ENCODE measurements at places on chromosomes 16 and 17. TPM values are rescaled to one million over a fixed set of nuclear protein-coding genes. Genes with fewer than 3 reads are reported as not detected.

DNA sequence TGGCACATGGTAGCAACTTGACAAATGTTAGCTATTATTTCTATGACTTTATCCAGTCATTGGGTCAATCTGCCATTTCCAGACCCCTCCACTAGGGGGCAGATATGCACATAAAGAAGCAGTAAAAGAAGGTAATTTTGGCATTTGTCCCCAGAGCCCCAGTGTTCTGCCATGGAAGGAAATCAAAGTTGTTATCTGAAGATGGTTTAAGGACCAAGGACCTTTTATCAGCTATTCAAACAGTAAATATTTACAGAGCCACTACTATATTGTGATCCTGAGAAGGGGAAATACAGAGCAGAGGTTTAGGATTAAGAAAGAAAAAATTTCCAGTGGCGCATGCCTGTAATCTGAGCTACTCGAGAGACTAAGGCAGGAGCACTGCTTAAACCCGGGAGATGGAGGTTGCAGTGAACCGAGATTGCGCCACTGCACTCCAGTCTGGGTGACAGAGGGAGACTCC lies 20.0 kb downstream of the TRAF4 start:
- peaks cover 11% of the 10 kb centered on the region for H3K36me3 ChIP-seq
- no peaks in the 10 kb centered on the region for H3K27me3 ChIP-seq
- peak; percentile 91 for DNase-seq
- no peak overlapping the region for H3K27ac ChIP-seq
- H3K4me3 ChIP-seq, result no peak overlapping the region

DNA sequence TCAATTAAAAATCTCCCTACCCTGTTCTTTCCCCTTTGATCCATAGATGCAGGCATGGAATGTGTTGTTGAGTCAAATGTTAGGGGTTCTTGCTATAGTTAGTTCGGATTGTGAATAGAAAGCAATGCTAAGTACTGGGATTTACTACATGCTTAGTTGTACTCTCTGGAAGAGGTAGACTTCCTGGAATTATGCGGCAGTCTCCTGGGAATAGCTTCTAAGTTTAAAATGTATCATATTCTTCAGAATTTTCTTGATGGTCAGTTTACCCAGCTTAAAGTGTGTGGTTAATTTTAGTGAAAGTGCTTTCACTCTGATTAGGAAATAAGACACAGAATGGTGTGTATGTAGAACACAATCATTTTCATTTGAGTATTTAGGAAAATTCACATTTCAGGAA lies 3.5 kb downstream of the CLTC start:
- no peaks in the 10 kb centered on the region for H3K36me3 ChIP-seq
- H3K4me3 ChIP-seq, result peak overlapping the region; percentile 12
- no peak for DNase-seq
- no peaks in the 10 kb centered on the region for H3K27me3 ChIP-seq
- H3K27ac ChIP-seq, result peak overlapping the region; percentile 48

- H3K27ac ChIP-seq, result no peak overlapping the region
- DNase-seq, result no peak
- H3K36me3 ChIP-seq, result no peaks in the 10 kb centered on the region
- no peak overlapping the region for H3K4me3 ChIP-seq
- H3K27me3 ChIP-seq, result no peaks in the 10 kb centered on the region
- H3K4me1 ChIP-seq, result no peaks in the 10 kb centered on the region
These were observed 230.8 kb downstream of the TANC2 start for GRCh38 chr17:63196772-63197335.

GRCh38 chr16:83771306-83771942 lies 36.4 kb upstream of the HSBP1 start:
- DNase-seq, result peak; percentile 69
- H3K36me3 ChIP-seq, result no peaks in the 10 kb centered on the region
- peaks cover 3% of the 10 kb centered on the region for H3K4me1 ChIP-seq
- no peak overlapping the region for H3K4me3 ChIP-seq
- no peak overlapping the region for H3K27ac ChIP-seq

DNA sequence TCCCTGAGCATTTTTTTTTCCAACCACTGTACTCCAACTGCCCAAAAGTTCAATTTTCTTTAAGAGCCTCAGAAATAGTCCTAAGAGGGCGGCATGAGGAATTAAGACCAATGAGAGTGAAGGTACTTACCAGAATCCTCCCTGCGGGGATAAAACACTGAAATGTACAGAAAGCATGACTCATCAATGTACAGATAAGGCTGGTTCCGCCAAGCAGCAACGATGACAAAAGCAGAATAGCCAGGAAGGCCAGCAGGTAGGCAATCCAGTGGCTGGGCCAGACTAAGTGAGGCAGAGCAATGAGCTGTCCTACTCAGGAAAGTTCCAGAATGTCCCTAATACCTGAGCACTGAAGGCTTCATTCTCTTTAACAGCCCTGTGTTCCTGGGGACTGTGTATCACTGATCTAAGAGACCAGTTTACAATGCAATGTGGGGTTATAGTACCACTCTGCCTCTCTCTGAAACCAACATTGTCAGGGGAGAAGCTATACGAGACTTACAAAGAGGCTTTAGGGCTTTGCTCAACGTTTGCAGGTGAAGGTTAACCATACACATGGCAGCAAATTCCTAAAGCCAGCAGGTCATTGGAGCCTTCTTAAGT lies 11.0 kb upstream of the GPR139 start:
- no peak overlapping the region for H3K27ac ChIP-seq
- H3K27me3 ChIP-seq, result no peaks in the 10 kb centered on the region
- no peak for DNase-seq
- H3K4me3 ChIP-seq, result no peak overlapping the region

- no peaks in the 10 kb centered on the region for H3K27me3 ChIP-seq
- no peak overlapping the region for H3K4me3 ChIP-seq
- H3K36me3 ChIP-seq, result no peaks in the 10 kb centered on the region
- peak; percentile 91 for DNase-seq
These were observed 5.5 kb upstream of the RHBDF2 start for GRCh38 chr17:76506408-76507345.

- peak overlapping the region; percentile 26 for H3K27ac ChIP-seq
- no peaks in the 10 kb centered on the region for H3K36me3 ChIP-seq
- no peak for DNase-seq
- H3K4me1 ChIP-seq, result peaks cover 47% of the 10 kb centered on the region
These were observed 6.5 kb downstream of the NFATC3 start for GRCh38 chr16:68091380-68092261.

GRCh38 chr17:51702963-51703360 lies 442.6 kb downstream of the UTP18 start:
- H3K36me3 ChIP-seq, result no peaks in the 10 kb centered on the region
- H3K27me3 ChIP-seq, result no peaks in the 10 kb centered on the region
- no peaks in the 10 kb centered on the region for H3K4me1 ChIP-seq
- no peak for DNase-seq
- no peak overlapping the region for H3K27ac ChIP-seq
- no peak overlapping the region for H3K4me3 ChIP-seq

DNA sequence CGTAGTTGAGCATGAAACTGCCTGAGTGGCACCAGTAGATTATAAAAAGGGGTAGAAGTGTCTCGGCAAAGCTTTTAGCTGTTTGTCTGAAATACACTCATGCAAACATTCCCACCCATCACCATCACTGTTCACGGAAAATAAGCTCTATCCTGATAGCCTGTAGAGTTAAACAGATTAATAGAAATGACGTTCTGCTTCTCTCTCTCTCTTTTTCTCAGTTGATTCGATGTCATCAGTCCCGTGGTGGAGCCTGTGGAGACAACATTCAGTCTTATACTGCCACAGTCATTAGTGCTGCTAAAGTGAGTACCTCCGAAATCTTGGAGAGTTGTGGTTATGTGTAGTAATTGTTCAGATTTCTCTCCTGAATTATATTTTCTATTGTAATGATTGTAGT lies 224.7 kb downstream of the BCAS3 start:
- H3K4me1 ChIP-seq, result no peaks in the 10 kb centered on the region
- no peaks in the 10 kb centered on the region for H3K27me3 ChIP-seq
- H3K27ac ChIP-seq, result peak overlapping the region; percentile 71
- H3K36me3 ChIP-seq, result no peaks in the 10 kb centered on the region

GRCh38 chr16:70345840-70346239 lies 863 bp upstream of the DDX19A start:
- peak overlapping the region; percentile 96 for H3K27ac ChIP-seq
- peaks cover 6% of the 10 kb centered on the region for H3K36me3 ChIP-seq
- H3K4me3 ChIP-seq, result peak overlapping the region; percentile 90
- peaks cover 10% of the 10 kb centered on the region for H3K4me1 ChIP-seq

DNA sequence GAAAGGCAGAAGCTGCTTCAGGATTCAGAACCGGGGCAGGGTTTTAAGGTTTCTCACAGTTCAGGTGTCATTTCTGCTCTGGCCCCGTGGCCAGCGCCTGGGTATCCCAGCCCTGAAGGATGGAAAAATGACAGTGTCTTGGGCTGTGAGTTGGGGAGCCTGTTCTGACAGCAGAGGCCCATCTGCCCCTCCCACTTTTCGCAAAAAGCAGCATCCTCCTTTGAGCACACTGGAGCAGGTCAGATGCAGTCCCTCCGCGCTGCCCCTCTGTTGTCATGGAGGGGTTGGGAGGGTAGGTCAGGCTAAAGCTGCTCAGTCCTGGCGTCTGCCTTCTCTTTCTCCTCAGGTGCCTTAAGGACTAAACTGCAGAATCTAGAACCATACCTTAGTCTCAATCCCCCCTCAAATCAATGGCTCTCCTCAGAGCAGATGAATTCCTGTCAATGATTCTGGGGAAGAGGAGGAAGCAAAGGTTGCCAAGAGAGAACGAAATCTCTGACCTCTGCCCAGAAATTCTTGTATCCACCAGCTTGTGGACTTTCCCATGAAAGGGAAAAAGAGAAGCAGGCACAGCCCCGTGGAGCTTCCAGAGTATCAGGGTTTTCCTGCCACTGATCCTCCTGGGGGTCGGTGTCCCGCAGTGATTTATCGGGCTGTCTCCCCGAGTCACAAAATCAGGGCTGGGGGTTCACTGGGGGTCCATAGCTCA lies 7.3 kb downstream of the NEUROD2 start:
- H3K27me3 ChIP-seq, result peaks cover 57% of the 10 kb centered on the region
- H3K36me3 ChIP-seq, result no peaks in the 10 kb centered on the region
- H3K27ac ChIP-seq, result no peak overlapping the region
- H3K4me3 ChIP-seq, result no peak overlapping the region
- no peak for DNase-seq

DHRS7C gene
- not detected for total RNA-seq

ACSM3 gene
- total RNA-seq, result not detected

SNAI3 gene
- total RNA-seq, result not detected

COG4 gene
- total RNA-seq, result 59.1 TPM

OTOP3 gene
- total RNA-seq, result not detected

RPL38 gene
- total RNA-seq, result 243 TPM

TP53TG3F gene
- not detected for total RNA-seq

TBC1D3K gene
- not detected for total RNA-seq
